ENCODE measurements at places on chromosomes 4 and X.

- DNase-seq = no peak
- H3K4me1 ChIP-seq = no peaks in the 10 kb centered on the region
- H3K27ac ChIP-seq = no peak overlapping the region
- no peaks in the 10 kb centered on the region for H3K36me3 ChIP-seq
- H3K27me3 ChIP-seq = no peaks in the 10 kb centered on the region
- H3K4me3 ChIP-seq = no peak overlapping the region
These were observed 1113.1 kb downstream of the STIM2 start for GRCh38 chr4:27973700-27974099.

DNA sequence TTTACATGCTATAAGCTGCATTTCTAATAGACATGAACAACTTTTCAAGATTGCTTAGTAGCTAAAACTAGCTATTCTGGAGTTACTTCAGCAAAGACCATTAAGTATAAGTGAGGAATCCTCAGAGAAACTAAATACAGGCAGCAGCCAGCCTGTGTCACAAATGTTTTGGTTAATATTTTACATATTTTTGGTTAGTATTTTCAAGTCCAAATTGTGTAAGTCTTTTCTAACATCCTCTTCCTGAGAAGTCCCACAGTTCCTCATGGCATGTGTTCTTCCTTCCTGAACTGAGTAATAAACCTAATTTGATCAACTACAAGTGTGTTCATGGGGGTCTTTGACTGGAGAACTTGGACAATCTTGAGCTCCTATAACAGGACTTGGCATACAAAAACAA is 42.4 kb upstream of the MCF2 start:
- H3K27me3 ChIP-seq = no peaks in the 10 kb centered on the region
- no peaks in the 10 kb centered on the region for H3K4me1 ChIP-seq
- H3K4me3 ChIP-seq = no peak overlapping the region
- no peak for DNase-seq

DNA sequence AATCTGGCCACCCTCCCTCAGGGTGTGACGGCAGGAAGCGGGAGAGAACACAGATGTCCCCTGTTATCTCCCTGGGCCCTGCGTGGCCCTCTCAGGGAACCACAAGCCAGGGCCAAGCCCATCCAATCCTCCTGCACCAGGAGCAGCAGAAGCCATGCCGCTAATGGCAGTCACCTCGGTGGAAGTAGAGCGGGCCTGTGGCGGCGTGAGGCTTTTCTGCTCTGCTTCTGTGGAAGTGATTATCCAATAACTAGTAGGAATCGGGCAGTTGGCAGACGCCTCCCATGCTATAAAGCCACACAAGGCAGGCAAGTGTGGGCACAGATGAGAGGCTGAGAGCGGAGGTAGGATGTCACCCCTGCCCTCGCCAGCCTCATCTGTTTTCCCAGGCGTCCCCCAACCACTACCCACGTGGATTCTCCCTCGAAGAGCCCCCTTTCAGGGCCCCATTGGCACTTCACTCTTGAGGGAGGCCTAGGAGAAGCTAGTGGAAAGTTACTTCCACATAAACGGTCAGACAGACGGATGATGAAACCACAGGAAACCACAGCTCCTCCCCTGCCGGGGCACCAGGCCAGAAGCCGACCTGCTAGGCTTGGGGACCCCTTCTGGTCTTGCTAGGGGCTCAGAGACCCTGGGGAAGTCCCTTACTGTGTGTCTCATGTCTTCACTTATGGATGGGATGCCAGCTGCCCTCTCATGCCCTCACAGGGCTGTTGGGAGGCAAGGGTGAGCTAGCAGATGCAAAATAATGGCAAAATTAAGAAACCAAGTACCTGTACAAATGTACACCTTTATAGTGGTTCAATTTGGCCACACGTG is 18.8 kb upstream of the TMSB4X start:
- H3K27me3 ChIP-seq = no peaks in the 10 kb centered on the region
- peak; percentile 66 for DNase-seq
- no peaks in the 10 kb centered on the region for H3K36me3 ChIP-seq
- H3K4me3 ChIP-seq = peak overlapping the region; percentile 21

GRCh38 chr4:36609661-36610060 is 328.2 kb downstream of the DTHD1 start:
- H3K4me1 ChIP-seq = no peaks in the 10 kb centered on the region
- no peaks in the 10 kb centered on the region for H3K36me3 ChIP-seq
- H3K4me3 ChIP-seq = no peak overlapping the region
- H3K27ac ChIP-seq = no peak overlapping the region

DNA sequence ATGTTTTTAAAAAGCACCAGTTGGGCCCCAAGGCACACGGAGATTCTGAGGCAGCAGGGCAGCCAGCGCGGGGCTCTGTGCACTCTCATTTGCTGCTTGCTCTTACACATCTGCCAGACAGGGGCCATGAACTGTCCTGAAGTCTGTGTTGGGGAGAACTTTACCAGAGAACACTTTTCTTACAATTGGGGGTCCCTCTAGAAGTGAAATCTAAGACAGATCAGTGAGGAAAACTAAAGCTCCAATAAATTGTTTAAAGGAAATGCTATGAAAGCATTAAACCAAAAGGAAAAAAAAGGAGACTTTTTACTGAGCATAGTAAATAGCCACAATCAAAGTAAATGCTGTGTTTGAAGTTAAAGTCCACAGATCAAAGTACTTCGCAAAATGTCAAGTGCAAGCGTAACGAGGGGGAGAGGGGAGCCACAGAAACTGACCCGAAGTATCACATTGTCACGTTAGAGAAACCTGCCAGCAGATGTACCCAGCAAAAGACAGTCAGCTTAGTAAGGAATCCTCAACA is 37.8 kb downstream of the SORBS2 start:
- no peak overlapping the region for H3K4me3 ChIP-seq
- H3K27ac ChIP-seq = no peak overlapping the region
- H3K27me3 ChIP-seq = peaks cover 44% of the 10 kb centered on the region
- no peaks in the 10 kb centered on the region for H3K36me3 ChIP-seq
- DNase-seq = no peak
